ENCODE measurements at places on chromosomes 1 and 21.

- DNase-seq, result no peak
These were observed 13.1 kb downstream of the PDIK1L start for GRCh38 chr1:26124418-26125331.

DNA sequence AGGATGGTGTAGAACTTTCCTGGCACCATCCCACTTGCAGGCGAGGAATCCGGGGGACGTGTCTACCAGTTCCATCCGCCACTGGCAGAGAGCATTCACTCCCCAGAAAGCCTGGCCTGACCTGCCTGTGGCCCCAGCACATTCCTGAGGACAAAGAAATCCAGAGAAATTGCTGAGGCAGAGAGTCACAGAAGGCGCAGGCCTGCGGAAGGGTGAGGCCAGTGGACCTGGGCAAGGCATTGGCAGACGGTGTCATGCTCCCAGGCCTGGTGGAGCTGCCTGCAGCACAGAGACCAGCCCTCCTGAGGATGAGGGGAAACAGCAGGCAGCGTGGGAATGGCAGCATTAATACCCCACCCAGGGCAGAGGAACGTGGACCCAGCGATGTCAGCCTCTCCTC lies 81.2 kb upstream of the F3 start:
- no peak for DNase-seq

DNA sequence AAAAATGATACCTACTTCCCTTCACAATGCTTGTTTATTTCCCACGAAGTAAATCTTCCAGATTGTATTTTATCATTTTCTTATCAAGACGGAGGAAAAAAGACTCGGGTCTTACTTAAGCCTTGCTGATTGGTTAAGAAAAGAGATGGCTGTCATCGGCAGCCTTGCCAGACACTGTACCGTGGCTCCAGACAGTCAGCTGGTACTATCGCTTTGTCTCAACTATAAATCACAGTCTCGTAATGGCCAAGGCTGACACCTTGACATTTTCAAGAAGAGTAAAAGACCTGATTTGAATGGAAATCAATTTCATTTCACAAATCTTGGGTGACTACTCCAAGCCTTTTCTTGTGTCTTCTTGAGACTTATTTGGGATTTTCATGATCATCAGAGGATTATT lies 868.0 kb downstream of the USP25 start:
- no peak for DNase-seq

DNA sequence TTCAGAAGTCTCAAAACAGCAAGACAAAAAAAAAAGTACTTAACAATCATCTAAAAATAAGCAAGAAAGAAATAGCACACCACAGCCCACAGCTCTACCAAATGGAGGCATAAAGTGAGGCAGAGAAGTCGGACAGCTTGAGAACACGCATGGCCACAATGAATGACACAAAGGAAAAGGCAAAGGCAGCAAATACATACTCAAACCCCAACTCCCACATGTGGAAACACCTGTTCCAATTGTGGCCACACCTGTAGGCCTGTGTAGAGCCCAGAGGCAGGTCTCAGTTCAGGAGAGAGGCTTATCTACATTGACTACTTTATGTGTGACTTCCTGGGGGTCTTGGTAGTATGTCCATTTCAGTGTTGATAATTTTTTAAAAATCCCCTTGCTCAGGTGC lies 543.5 kb downstream of the LMO4 start:
- DNase-seq, result no peak

DNA sequence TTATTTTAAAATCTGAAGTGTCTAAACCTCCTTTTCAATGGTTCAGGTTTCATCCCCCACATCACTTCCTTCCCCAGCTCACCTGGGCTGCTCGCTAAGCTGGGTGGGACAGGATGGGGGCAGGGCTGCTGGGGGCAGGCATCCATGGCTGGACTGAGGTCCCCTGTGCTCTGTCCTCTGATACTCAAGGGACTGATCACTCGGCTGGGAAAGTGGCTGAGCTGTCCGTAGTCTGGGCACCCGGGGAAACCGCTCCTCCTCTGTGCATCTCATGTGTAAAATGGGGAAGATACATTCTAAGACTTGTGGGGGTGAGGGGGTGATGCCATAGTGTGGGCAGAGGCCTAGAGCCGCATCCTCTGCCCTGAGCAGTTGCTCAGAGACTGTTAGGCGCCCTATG lies 411.2 kb downstream of the MATN1 start:
- no peak for DNase-seq

DNA sequence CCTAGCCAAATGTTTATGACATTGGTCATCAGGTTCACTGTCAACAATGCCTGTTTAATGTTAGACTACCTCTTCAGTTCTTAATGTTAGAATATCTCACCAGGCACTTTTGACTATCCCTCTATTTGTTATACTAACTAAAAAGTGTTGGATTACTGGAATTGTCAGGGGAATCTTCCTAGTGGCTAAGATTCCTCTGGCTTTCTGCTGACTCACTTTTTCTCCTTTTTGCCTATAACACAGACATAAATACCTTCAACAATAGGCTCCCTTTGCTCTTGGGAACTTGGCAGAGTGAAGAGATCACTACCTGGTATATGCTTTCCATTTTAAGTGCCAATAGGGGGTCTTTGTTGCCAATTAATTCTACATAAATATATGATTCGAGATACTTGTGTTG lies 68.5 kb downstream of the TMEM200B start:
- DNase-seq, result no peak

GRCh38 chr1:219928791-219929118 lies 398 bp upstream of the SLC30A10 start:
- DNase-seq, result no peak

GRCh38 chr1:48930011-48930410 lies 153.3 kb upstream of the BEND5 start:
- no peak for DNase-seq

DNA sequence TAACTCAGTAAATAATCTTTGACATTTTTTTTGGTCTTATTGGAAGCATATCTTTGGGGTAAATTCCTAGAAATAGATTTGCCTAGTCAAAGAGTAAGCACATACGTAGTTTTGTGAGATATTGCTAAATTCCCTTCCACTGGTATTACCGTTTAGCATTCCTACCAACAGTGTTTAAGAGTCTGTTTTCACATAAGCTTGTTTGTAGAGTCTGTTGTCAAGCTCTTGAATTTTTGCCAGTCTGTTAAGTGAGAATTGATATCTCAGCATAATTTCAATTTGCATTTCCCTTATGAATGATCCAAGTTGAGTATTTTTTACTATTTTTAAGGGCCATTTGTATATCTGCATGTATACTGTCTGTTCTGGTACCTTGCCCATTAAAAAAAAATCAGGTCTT lies 37.0 kb upstream of the MPC2 start:
- DNase-seq, result no peak

DNA sequence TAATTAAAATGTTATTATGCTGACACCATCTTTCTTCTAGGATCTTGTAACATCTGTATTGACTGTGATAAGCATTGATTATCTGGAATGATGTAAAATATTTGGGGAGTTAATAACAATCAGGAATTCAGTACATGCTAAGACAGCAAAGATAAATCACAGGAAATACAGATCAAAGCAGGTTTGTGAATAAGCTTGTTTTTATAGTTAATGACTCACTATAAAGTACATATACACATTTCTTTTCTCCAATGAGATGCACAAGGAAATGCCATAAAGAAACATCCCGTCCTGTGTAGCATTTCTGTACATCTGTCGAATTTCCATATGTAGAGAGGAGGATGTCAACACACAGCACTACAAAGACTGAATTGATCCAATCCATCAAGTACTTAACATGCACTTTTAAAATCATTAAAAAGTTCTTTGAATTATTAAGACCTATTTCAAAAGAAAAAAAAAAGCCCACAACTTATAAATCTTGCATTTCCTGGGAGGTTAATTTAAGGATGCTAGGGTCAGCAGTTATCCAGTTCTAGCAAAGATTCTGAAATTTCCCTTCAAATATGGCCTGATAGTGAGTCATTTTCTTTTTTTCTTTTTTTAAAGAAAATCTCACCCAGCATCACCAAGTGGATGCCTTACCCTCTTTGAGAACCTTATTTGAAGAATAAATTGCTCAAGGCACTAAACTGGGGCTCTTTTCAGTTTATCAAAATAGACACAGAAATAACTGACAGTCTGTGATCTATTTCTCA lies 243.2 kb upstream of the NR5A2 start:
- no peak for DNase-seq

- no peak for DNase-seq
These were observed 2.4 kb upstream of the CYP2J2 start for GRCh38 chr1:59928996-59929395.

DNA sequence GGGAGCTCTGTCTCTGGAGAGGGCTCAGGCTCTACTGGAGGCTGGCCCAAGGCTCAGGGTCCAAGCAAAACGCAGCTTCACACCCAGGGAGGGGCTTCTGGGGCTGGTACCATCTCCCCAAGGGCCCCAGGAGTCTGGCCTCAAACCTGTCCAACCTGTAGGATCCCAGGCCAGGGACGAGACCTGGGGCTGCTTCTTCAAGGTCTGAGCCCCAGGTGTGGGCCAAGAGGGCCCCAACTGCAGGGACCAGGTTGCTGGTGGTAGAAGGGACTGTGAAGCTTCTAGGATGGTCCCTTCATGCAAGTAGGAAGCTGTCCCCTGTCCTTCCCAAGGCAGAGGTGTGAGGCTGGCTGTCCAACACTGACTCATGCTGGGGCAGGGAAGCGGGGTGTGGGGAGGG lies 7.8 kb upstream of the MMEL1 start:
- no peak for DNase-seq

GRCh38 chr1:167054946-167055630 lies 35.1 kb downstream of the GPA33 start:
- DNase-seq, result no peak

- DNase-seq, result no peak
These were observed 6.4 kb downstream of the LAMC1 start for GRCh38 chr1:183029591-183030000.

GRCh38 chr1:10529765-10530164 lies 55.0 kb downstream of the PEX14 start:
- DNase-seq, result no peak

DNA sequence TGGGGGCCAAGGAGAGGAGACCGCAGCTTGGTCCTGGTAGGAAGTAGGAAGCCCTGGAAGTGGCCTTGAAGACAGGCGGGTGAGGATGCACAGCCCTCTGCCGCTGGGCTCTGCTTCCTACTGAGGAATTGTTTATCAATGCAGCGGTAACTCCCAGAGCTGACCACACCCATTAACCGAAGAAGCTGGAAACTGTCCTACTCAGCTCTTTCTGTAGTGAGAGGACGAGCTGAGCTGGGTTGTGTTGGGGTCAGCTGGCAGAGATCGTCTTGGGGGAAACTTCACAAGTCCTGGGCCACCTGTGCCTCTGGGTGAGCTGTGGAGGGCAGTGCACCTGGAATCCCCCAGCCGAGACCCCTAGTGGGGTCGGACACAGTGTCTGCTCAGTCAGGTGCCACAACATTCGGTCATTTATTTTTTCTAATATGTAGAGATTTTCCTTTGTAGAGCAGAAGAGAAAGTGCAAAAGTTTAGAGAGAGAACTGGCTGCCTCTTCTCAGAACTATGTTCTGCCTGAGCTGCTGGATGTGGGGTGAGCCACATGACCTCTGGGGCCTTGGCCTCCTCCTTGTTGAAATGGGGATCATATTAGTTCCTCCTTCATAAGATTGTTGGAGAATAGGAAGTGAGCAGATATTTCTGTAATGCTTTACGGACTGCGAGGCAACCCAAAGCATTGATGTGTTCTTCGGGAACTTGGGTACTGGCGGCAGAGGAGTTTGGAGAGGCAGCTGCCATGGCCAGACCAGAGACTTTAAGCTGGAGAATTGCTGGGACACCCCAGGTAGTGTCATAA lies 3.6 kb downstream of the NECAP2 start:
- no peak for DNase-seq

GRCh38 chr1:44237721-44238457 lies 24.6 kb downstream of the DMAP1 start:
- no peak for DNase-seq

GRCh38 chr1:71831646-71832045 lies 450.7 kb downstream of the NEGR1 start:
- DNase-seq, result no peak

- DNase-seq, result no peak
These were observed 36.0 kb downstream of the PABPC4 start for GRCh38 chr1:39540504-39541031.

DNA sequence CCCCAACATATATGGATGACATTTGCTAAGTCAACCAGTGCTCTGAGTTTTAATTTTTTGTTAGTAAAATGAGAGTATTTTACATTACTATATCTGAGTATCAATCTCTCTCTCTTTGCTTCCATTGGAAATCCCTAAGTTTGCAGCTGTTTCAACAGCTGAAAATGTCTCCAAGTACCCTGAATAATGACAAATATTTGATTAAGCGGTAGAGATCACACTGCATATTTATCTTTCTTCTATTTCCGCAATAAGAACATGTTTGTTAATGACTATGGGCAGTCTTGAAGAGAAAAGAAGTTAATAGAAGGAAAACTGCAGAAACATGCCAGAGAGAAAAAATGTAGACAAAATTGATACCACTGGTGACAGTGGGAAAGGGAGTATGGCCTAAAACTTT lies 1117.5 kb downstream of the NCAM2 start:
- no peak for DNase-seq

DNA sequence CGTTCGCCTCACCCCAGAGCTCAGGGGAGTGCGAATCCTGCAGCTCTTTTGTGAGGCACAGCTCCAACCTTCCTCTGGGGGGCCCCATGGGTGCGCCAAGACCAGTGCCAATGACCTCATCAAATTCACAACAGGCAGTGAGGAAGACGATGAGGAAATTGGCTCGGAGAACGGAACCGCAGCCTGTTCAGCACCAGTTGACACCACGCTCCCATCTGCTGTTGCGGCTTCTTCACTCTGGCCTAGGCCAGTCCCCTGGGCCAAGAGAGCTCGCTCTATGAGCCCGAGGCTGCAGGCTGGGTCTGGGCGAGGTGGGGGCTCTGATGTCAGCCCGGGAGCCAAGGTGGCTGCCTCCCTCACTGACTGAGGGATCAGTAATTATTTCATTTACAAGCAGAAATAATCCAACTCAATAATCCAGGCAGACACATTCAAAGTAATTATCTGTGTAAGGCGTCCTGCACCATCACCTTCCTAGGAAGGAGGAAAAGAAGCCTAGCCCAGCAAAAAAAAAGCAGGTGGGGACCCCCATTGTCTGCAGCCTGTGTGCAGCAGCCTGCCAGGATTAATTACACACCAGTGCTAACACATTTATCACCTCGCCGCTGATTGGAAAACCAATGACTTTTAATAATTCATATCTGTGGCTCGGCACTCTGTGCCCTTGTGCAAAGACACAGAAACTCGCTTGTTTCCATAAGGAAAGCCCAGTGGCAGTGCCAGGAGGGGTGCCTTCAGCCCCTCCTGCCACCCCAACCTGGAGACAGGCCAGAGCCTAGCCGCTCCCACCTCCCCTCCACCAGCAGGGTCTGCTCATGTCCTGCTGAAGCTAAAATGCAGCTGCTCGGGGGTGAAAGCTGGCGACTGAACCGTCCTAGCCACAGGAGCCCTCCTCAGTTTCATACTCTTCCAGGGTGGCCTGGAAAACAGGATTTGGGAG lies 1.9 kb downstream of the PLEKHA6 start:
- no peak for DNase-seq

Data from NCI-H1092 (cell line).